Effector CD4-positive, alpha-beta T cell (primary cell): ENCODE measurements at places on chromosomes 4 and X.

- no peak for DNase-seq
These were observed 2302.5 kb downstream of the ARAP2 start for GRCh38 chr4:33941854-33942253.

DNA sequence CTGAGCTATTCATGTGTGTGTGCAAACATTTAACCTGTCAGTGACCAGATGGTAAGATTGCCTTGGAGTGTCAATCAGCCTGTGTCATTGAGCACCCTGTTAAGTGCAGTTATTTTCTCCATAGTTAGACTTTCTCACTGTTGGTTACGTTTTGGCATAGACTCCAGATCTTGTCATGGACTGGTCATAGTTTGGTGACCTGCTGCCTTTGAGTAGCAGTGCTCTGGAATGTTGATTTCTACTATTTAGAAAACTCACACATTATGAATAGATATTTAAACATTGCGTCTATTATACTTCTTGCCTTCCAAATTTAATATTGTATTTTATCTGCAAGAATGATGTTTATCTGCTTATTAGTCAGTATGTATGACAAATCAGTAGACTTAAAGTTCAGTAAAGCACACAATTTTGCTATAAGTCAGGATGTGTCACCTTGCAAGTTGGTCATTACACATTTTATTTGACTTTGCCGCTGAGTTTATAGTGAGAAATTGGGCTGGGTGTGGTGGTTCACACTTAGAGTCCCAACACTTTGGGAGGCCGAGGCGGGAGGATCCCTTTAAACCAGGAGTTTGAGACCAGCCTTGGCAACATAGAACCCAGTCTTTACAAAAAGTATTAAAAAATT, 42.4 kb downstream of the KIAA0232 start:
- DNase-seq, result no peak

DNA sequence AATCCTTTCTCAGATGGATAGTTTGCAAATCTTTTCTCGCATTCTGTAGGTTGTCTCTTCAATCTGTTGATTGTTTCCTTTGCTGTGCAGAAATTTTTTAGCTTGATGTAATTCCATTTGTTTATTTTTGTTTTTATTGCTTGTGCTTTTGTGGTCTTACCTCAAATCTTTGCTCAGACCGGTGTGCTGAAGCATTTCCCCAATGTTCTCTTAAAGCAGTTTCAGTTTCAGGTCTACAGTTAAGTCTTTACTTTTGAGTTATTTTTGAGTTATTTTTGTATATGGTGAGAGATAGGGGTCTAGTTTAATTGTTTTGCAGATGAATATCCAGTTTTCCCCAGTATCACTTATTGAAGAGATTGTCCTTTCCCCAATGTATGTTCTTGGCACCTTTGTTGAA, 18.2 kb upstream of the SLC25A14 start:
- DNase-seq, result no peak

- DNase-seq, result no peak
These were observed 118.2 kb downstream of the AFAP1 start for GRCh38 chr4:7821245-7822136.

- no peak for DNase-seq
These were observed 5.2 kb upstream of the ARX start for GRCh38 chrX:25020905-25021449.
